HTR-8/SVneo (cell line): ENCODE measurements at places on chromosomes 6 and 20.

- no peak for DNase-seq
Observed at GRCh38 chr6:163354761-163355425, 59.6 kb upstream of the QKI start.

GRCh38 chr6:16518265-16518664, 243.0 kb downstream of the ATXN1 start:
- no peak for DNase-seq

DNA sequence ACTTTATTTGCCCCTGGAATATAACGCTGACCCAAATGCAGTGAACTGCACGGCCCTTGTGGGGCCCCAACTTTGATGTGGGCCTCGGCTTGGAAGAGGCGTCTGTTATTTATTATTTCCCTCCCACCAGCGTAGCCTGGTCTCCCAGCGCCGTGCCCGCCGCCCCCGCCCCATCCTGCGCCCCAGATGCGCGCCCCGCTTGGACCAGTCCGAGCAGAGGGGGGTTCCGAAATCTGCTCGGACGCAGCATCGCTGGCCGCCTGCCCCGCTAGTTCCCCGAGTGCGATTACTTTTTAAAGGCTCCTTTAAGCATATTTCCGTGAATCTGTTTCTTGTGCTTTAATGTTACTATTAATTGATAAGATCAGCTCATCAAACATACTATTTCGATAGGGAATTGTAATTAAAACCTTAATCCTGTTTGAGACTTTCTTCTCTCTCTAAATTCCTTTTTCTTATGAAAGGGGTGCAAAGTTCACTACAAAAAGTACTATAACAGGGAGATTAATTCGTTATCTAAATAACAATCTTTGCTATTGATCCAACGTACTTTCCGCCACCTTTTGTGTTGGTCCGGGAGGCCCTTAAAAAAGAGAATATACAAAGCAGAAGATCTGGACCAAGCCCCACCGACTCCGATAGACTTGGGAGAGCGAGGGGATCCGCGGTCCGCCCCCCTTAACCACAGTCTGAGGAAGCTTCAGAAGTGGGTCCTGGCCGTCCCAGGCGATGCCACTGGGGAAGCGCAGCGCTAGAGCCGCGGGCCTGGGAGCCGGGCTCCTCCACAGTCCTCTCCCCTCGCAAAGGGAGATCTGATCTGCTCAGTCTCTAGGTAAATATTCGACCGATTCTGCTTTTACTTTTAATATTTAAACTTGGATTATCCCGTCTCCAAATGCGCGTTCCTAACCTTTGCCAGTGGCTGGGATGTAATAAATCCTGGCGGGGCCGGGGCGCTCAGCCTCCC, 10.2 kb downstream of the POU3F2 start:
- no peak for DNase-seq

DNA sequence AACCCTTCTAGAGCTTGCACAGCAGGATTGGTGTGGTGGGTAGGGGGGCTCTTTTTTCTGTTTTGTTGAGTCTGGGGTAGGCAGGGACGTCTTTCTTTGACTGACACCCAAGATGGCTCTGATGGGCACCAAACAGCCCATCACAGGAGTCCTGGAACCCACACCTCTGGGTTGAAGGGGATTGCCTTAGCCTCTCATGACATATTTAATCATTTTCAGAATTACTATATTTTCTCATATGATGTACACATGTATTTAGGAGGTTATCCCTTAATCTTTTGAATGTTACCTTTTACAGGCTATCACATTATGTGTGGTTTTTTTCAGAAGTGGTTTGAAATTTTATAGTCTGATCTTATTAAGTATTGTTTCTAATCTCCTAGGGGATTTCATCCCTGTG, 64.6 kb downstream of the RPP40 start:
- DNase-seq: no peak

DNA sequence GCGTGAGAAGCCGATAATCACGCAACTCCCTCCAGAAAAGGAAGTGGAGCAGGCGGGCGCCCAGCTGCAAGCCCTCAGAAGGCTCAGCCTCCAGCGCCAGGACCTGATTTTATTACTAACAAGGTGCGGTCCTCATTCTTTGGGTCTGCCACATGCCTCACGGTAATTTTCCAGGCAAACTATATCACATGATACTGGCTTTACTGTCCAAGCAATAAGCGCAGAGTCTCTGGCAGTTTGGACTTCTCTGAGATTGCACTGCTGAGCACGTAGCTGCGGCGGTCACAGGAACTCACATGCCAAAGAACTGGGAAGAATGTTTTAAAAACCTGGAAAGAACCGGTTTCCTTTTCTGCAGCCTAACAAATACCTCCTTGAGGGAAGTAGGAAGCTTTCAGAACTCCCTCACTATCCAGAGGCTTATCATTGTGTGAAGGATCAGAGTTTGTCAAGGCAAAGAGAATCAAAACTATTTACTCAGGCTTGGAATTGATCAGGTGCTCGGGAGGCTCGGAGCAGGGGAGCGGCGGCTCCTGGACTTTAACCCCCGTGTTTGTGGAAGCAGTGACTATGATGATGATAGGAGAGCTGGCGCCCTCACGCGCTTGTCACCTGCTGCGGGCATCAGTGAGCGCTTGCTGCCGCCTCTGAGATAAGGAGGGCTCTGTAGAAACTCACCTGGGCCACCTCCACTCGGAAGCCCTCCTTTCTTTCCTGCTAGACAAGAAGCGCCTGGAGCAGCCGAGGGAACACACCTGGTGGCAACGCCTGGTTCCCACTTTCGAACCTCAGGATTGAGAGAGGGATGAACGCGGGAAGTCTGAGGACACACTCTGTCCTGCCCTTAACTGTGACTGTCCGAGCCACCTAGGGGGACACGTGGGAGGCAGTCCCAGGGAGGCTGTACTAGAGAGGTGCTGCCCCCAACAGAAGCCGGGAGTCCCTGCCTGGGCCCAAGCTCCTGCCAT, 27.2 kb upstream of the SYNJ2 start:
- no peak for DNase-seq

DNA sequence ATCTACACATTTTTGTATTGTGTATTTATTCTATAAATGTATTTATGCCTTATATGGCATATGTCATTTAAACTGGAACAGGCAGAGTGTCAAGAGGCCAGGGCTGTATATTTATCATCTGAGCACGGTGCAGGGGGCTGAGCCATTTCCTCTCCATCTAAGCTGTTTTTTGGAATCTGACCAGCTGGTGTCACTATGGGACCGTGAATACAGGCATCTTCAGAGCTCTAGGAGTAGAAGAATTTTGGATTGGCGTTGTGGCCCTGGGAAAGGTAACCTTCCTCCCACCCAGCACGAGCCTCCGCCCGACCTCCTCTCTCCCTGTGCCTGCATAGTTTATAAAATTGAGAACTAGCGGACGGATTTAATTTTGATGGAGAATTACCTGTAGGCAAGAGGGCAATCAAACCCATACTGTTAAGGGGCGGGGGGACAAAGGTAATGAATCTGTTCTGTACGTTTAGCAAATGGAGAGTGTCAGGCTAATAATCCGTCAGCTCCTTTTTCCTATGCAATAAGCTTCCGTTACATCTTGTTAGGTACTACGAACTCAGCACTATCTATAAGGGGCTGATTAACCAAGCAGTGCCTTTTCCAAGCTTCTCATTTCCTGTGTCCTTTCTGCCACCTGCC, 29.0 kb upstream of the EEF1E1 start:
- DNase-seq: peak; percentile 64

GRCh38 chr6:14569394-14569793, 451.8 kb downstream of the CD83 start:
- no peak for DNase-seq

GRCh38 chr6:90144928-90145555, 151.6 kb downstream of the BACH2 start:
- no peak for DNase-seq

DNA sequence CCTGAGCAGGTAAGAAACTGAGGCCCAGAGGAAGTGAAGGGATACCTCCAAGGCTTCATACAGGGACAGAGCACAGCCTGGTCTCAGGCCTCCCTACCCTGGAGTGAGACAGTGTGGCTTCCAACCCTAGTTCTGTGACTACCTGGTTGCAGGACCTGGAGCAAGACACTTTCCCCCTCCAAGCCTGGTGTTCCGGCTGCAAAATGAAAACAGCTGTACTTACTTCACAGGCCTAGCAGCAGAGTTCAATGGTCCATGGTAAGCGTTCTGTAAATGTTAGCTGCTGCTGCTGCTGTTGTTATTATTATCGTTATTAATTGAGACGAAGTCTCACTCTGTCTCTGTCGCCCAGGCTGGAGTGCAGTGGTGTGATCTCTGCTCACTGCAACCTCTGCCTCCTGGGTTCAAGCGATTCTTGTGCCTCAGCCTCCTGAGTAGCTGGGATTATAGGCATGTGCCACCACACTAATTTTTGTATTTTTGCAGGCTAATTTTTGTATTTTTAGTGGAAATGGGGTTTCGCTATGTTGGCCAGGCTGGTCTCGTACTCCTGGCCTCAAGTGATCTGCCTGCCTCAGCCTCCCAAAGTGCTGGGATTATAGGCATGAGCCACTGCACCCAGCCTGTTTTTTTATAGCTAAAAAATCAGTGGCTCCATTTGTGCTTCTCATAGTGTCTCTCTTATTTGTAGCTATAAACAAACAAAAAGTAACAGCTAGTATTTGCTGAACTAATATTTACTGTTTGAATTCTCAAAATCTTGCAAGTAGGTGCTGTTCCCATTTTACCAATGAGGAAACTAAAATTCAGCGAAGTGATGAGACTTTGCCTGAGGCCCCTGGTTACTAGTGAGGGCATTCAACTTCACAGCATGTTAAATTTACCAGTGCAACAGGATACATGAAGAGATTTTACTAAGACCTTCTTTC, 41.9 kb downstream of the COX4I2 start:
- no peak for DNase-seq

- DNase-seq: no peak
Observed at GRCh38 chr20:20211988-20212518, 155.9 kb upstream of the INSM1 start.

DNA sequence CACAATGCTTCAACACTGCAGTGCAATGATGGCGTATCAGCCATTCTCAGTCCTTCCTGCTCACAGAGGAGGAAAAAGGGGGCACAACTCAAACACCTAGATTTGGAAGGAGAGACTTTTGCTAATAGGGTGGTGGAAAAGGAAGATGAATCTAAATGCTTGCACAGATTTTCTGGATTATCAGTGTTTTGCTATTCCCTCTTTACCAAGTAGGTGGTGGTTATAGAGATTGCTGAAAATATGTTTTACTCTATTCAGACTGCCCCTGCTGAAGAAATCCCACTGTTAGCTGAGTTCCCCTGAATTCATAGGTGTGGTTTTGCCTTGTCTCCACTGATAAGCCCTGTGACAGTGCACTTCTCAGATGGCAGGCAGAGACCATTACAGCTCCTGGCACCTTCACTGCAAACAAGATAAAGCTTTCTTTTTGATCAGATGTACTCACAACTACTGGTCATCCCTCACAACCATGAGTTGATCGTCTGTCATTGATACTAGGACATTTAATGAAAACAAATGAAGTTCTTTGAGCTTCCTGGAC, 311.4 kb downstream of the KIF16B start:
- DNase-seq: no peak

DNA sequence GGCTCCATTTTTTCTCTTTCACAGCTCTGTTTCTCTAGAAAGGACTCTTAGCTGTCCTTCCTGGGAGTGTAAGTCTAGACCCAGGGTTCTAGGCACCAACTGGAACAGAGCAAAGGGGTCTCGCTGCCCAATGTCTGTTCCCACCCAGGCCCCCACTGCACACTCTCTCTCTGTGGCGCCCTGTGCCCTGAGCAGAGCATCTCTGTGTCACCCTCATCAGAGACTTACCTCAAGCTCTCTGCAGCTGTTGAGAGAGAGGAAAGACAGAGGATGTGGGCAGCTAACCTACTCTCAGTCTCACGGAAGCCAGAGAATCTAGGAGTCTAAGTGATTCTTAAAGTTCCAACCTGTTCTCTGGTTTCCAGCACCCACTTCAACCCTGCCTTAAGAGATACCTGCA, 9.5 kb downstream of the NCR2 start:
- DNase-seq: no peak

GRCh38 chr6:89525786-89526562, 93.0 kb downstream of the ANKRD6 start:
- no peak for DNase-seq

- no peak for DNase-seq
Observed at GRCh38 chr20:54133434-54134427, 40.1 kb downstream of the CYP24A1 start.

GRCh38 chr6:55836945-55837344, 38.4 kb downstream of the BMP5 start:
- DNase-seq: no peak

DNA sequence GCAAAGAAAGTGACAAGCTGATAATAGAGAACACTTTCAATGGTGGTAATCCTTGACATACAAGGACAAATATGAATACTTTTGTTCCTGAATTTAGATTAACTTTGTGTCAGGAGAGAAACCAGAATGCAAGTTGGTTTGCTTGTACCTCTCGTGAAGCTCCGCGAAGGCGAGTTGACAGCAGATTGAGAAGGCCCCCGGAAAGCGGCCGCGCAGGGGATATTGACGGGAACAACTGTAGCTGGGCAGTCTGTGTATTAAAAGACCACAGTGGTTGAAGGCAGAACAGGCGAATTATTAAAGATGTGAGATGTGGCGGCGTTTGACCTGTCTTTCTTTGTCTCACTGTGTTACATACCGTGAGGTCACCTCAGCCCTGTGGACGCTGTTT, 175.8 kb upstream of the RALGAPA2 start:
- no peak for DNase-seq

DNA sequence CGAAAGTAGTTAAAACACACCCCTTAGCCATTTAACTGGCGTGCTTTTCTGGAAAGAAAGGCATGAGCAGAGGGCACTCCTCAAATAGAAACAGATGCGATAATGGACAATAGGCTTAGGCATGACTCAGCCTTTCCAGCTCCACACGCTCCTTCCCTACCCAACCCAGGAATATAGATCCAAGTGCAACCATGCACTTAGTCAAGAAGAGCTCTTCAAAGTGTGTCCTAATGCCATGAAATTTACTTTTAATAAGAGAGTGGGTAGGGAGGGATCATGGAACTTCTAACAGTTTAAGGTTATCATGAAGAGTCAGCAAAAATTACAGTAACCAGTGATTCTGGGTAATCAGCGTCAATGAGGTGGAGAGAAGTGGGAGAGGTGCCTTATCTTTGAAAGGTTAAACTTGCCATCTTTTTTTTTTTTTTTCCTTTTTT, 2.4 kb upstream of the EFHC1 start:
- DNase-seq: no peak

DNA sequence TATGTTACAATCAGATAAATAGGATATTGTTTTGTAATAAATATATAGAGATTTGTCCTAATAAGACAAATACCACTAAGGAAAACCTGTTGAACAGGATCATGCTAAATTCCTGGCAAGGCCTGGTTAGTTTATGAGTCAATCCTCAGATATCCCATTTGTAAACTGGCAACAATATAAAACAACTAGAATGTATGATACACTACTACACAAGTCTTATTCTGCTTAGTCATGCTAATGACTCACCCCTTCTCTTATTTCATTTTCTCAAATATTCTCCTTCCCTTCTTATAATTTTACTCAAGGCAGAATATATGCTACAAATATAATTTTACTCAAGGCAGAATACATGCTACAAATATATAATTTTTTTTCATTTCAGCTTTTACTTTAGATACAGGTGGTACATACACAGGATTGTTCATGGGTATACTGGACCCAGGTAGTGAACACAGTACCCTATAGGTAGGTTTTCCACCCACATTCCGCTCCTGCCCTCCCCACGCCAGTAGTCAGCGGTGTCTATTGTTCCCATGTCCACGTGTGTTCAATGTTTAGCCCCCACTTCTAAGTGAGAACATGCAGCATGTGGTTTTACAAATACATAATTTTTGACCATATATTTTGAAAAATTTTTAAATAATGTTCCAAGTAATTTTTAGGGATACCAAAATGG, 6.3 kb downstream of the OSER1 start:
- peak; percentile 98 for DNase-seq
